ENCODE measurements at places on chromosomes 11 and 22.

DNA sequence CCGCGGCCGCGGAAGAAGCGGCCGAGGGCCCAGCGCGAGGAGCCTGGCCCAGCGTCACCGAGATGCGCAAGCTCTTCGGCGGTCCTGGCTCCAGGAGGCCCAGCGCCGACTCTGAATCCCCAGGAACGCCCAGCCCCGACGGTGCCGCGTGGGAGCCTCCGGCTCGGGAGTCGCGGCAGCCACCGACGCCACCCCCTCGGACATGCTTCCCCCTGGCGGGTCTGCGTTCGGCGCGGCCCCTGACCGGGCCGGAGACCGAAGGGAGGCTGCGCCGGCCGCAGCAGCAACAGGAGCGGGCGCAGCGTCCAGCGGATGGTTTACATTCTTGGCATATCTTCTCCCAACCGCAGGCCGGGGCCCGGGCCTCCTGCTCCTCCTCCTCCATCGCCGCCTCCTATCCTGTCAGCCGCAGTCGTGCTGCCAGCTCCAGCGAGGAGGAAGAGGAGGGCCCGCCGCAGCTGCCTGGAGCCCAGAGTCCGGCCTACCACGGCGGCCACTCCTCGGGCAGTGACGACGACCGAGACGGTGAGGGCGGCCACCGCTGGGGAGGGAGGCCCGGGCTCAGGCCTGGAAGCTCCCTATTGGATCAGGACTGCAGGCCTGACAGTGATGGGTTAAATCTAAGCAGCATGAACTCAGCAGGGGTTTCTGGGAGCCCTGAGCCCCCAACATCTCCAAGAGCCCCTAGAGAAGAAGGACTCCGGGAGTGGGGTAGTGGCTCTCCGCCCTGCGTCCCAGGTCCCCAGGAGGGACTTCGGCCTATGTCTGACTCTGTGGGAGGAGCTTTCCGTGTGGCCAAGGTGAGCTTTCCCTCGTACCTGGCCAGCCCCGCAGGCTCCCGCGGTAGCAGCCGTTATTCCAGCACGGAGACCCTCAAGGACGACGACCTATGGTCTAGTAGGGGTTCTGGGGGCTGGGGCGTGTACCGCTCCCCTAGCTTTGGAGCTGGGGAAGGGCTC lies 1.2 kb downstream of the ARHGEF17 start:
- DNase-seq: no peak

DNA sequence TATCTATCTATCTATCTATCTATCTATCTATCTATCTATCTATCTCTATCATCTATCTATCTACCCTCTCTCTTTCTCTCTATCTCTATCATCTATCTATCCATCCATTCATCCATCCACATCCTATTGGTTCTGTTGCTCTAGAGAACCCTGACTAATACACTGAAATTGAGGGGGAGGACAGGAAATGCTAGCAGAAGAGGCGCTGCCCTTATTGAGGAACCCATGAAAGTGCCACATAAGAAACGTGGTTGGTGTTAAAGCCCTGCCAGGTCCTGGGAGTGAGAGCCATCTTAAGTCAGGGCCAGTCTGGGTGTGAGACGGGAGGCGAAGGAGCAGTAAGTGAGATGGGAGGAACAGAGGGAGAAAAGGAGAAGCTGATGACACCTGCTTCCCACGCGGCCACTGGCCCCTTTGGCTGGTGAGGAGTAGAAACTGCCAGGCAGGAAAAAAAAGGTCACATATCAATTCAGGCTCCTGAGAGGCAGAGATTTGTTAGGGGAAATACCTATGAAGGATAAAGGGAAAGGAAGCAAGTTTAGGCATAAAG lies 87.9 kb upstream of the PLET1 start:
- DNase-seq: no peak

GRCh38 chr11:107819361-107820014 lies 39.1 kb downstream of the SLC35F2 start:
- no peak for DNase-seq

- no peak for DNase-seq
Observed at GRCh38 chr11:47591764-47592163, 2.4 kb downstream of the C1QTNF4 start.

DNA sequence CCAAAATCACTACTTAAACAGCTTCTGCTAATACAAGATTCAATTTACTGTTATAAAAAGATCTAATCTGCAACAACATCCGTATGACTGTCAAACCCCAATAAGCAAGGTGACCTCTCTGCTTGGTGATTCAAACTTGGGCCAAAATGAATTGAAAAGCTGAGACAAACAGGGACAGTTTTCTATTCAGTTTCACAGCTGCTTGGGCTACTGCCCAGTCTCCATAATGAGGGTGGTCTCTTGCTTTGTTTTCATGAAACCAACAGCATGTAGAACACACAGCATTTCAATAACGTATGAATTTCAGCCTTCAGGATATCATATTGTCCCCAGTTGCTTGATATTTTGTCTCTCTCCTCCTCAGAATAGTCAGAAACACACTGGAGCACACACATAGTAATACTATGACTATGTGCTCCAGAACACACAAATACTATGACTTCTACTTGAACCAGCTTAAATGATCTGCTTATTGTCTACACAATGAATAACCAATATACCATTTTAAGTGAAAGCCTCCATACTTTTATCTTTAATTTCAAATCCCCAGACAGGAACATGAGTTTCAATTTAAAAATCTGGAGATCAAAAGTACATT lies 285.0 kb downstream of the TTC28 start:
- no peak for DNase-seq

GRCh38 chr11:134138376-134138775 lies 69.5 kb downstream of the JAM3 start:
- no peak for DNase-seq

DNA sequence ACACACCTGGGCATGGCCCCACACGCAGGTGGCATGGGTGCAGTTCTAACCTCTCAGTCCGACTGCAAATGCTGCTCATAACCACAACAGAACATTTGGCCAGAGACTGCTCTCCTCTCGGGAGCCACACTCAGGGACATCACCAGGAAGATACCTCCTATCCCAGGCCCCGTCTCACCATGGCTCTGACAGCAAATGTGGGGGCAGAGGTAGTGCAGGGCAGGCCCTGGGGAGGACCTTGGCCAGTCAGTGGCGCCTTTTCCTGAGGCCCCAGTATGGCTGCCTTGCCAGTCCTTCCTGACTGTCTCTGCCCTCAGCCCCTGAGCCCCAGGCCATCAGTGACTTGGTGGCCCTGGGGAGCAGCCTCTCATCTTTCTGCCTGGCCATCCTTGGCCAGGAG lies 2.8 kb downstream of the KRTAP5-6 start:
- DNase-seq: no peak

DNA sequence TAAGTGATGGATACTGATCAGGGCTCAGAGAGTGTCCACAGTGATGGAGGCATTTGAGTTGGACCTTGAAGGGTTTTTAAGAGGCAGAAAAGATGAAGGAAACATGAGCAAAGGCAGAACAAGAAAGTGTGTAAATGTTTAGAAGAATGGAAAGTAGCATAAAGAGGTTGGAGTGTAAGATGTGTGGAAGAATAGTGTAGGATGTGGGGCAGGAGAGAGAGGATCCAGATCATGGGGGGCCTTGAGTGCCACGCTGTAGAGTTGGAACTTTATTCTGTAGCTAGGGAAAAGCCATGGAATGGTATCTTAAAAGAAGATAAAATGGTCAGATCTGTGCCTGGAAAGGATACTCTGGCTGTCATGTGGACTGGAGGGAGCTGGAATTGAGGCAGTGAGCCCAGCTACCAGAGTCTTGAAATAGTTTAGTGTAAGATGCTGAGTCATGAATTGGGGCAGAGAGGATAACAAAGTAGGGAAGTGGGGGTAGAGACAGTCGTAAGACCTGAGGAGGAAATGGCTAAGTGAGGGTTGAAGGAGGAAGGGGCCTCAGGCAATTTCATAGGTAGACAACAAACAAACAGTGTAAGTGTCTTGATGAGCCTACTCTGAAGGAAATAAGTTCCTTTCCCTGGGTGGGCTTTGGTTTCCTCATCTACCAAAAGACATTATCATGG lies 6.7 kb downstream of the KCNE3 start:
- DNase-seq: no peak

GRCh38 chr11:32713496-32713895 lies 81.0 kb downstream of the CCDC73 start:
- no peak for DNase-seq

DNA sequence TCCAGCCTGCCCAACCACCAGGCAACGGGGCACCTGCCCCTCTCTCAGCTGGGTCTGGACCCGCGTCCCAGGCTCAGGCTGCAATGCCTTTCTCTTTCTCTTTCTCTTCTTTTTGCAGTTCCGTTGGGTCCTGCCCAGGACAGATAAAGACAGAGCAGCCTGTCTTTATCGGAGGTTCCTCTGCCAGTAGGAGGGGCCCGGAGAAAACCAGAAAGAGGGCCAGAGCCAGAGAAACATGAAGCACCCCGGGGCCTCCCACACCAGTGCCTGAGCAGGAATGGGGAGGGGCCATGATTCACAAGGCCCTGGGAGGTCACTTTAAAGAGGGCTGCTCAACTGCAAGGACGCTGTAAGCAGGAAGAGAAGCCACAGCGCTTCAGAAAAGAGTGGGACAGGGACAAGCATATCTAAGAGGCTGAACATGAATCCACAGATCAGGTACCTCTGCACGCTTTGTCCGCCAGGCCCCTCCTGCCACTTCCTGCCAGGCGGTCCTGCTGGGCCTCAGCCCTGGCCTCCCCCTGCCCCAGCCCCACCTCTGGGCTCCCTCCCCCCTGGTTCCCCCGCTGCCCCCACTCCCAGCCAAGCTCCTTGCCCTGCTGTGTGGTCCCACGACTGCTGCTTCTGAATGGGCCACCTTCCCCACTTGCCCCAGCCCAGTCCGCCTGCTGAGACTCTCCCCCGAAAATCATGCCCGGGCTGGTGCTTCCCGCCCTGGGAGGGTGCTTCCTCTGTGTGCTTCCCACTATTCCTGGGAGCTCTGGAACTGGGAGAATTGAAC lies at the start of gene APOBEC3C:
Gene APOBEC3C, plus strand, starts transcription at position 316 of the 781 bp plus-strand sequence. Its CDS starts 106 bp downstream, at position 422.
- peak; percentile 60 for DNase-seq

GRCh38 chr11:14378171-14378570 lies 19.2 kb upstream of the RRAS2 start:
- no peak for DNase-seq

DNA sequence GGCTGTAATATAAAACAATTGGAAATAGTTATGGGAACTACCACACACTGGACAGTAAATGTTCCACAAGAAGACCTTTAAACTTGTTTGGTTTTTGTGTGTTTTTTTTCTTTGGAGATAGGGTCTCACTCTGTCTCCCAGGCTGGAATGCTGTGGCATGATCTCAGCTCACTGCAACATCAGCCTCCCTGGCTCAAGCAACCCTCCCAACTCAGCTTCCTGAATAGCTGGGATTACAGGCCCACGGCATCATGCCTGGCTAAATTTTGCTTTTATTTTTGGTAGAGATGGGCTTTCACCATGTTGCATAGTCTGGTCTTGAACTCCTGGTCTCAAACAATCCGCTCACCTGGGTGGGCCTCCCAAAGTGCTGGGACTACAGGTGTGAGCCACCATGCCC lies 121.0 kb downstream of the MPPED2 start:
- DNase-seq: no peak

- no peak for DNase-seq
Observed at GRCh38 chr11:91115116-91115515, 892.3 kb upstream of the CHORDC1 start.

- no peak for DNase-seq
Observed at GRCh38 chr22:48757581-48757980, 1070.1 kb downstream of the BRD1 start.

- no peak for DNase-seq
Observed at GRCh38 chr11:67516806-67517205, 6.4 kb downstream of the CABP2 start.

Measured in stimulated activated CD4-positive, alpha-beta T cell treated with anti-CD3 and anti-CD28 coated beads, TNF-alpha, amount 100 ng/mL, for 24 hours (primary cell).